ENCODE measurements at places on chromosomes 12 and 14.

GRCh38 chr14:72597252-72598233 lies 296.4 kb downstream of the DPF3 start:
- DNase-seq = no peak

- DNase-seq = no peak
These were observed 39.9 kb upstream of the BMAL2 start for GRCh38 chr12:27292718-27293117.

GRCh38 chr12:92784356-92784755 lies 81.6 kb downstream of the PLEKHG7 start:
- no peak for DNase-seq

DNA sequence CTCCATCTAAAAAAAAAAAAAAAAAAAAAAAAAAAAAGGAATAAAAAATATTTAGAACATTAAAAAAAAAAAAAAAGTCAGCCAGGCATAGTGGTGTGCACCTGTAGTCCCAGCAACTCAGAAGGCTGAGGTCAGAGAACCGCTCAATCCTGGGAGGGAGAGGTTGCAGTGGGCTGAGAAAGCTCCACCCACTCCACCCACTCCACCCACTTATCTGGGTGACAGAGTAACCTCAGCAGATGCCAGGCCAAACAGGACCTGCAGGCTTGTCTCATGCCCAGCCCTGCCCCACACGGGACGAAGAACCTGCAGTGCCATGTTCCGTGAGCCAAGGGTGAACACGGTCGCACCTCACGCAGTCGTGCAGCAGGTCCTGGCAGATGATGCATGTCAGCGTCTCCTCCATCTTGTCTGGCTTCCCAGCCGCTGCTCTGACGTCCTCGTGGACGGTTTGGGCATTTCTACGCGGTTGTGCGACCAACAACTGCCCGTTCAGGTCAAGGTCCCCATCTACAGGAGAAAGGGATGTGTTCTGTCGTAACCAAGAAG lies 28.6 kb downstream of the CHFR start:
- DNase-seq = no peak

DNA sequence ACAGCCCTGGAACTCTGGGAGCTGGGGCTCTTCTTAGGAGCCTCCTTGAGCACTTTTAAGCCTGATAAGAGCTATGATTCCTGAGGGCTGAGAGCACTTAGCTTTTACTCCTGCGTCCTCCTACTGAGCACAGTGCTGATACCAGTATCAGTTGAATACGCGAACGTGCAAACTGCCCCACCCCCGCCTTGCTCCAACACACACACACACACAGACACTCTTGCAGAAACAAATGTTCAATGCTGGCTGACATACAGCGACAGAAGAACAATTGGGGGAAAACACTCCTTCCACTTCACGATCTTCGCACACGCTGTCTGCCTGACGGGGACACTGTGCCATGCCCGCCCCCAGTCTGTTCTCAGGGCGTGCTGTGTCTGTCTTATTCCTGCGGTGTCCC lies 57.2 kb upstream of the DLK1 start:
- DNase-seq = no peak

GRCh38 chr14:32601069-32601468 lies 272.0 kb downstream of the AKAP6 start:
- DNase-seq = no peak

GRCh38 chr12:129629901-129630300 lies 273.9 kb downstream of the TMEM132D start:
- no peak for DNase-seq

DNA sequence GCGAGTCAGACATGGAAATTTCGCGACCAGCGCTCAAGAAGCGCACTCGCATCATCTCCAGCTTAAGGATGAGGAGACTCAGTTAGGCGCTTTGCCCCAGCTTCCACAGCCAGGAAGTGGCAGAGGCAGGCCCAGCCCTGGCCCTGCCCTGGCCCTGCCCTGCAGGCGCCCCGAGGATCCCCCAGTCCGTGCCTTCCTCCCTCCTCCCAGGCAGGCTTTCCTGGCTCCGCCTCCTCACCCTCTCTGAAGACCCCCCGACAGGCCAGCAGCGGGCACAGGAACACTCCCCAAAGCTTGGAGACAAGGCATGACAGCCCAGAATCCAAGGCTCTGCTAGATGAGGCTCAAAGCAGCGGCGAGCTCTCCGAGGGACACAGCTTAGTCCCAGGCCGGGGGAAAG lies 25.1 kb downstream of the UBR7 start:
- DNase-seq = no peak

DNA sequence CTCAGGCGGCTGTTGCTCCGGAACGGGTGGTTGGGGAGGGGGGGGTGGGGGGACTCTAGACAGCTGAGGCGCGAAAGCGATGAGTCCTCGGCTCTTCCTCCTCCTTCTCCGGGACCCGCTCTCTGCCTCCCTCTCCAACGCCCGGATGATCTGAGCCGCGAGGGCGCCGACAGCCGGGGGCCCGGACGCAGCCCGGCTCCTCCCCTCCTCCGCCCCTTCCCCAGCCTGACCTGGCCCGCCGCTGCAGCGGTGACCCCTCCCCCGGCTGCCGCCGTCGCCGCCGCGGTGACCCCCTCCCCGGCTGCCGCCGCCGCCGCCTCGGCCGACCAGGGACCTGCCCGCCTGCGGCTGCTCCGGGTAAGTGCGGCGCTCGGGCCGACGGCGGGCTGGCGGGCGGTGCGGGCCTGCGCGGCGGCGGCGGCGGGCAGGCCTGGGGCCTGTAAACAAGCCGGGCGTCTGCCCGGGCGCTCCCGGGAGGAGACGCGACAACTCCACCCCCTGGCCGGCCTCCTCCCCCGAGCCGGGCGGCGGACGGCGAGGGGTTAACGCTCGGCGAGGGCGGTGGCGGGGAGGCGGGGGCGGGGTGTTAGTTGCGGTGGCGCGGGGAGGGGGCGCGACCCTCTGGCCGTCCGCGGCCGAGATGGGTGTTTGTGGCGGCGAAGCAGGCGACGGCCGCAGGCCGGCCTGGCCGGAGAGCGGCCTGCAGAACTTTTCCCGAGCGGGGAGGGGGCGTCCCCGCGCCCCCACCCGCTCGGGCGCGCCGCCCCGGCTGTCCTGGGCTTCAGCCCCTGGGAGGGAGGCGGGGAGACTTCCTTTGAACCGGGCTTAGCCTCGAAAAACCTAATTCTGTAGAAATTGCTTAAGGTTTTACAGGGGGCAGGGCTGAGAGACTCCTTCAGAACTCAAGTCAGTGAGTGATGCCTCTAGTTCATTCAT lies 568 bp downstream of the PPM1A start:
- DNase-seq = peak; percentile 63

- no peak for DNase-seq
These were observed 50.1 kb upstream of the LIMA1 start for GRCh38 chr12:50333441-50333840.

DNA sequence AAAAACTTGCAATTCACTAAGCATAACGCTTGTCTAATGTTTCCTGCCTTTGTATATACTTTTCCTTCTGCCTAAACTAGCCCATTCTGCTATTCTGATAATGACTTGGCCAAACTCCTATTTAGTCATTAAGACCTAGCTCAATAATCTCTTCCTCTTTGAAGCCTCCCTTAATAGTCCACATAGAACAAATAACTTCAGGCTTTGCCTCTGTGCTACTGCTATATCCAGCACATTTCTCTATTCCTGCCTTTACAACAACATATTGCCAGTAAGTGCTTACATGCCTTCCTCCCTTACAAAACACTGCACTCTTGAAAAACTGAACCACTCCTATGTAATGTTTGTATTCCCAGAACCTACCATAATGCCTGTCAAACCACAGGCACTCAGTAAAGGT lies 13.8 kb downstream of the PRICKLE1 start:
- no peak for DNase-seq

- no peak for DNase-seq
These were observed 16.2 kb downstream of the ABHD4 start for GRCh38 chr14:22614240-22614799.

DNA sequence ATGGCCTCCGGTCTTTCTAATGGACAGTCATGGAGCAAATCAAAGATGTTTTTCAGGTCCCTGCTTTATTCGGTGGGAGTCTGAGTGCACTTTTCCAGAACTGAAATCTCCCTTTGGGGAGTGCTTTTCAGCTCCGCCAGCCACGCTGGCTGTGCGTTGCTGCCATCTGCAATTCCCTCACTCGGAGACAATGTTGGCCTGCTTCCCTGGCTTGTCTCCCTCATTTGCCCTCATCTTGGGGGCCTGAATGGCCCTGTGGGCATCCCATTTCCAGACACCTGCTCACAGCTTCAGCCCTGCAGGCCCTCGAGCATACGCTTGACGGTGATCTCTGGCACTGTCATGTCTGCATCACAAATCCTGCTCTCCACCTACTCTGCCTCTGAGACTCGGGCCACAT lies 103.8 kb downstream of the CCDC92 start:
- DNase-seq = no peak

GRCh38 chr14:47270715-47271114 lies 404.7 kb downstream of the MDGA2 start:
- DNase-seq = no peak

- DNase-seq = no peak
These were observed 304.2 kb downstream of the AKAP6 start for GRCh38 chr14:32633224-32633859.

DNA sequence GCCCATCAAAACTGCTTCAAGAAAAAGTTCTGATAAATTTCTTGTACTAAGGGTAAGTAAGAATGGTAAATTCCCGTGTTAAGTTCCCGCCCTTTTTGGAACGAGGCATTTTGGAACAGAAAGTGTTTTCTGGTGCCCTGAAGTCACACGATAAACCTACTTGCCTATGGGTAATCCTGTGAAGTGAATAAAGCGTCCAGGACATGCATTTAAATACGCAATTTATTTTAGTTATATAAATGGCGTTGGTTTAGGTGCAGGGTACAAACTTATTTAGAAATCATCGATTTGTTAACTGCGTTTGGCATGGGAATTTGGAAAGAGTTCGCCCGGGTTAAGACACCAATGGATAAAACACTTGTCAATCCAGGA lies 715 bp upstream of the RAP1B start:
- DNase-seq = no peak

GRCh38 chr12:46148327-46149078 lies 120.3 kb downstream of the SLC38A1 start:
- DNase-seq = no peak

GRCh38 chr14:52706286-52706685 lies 714 bp upstream of the PSMC6 start:
- peak; percentile 21 for DNase-seq

- no peak for DNase-seq
These were observed 159.3 kb downstream of the PDE3A start for GRCh38 chr12:20527417-20528163.

GRCh38 chr12:17062267-17063036 lies 456.5 kb upstream of the LMO3 start:
- DNase-seq = no peak

DNA sequence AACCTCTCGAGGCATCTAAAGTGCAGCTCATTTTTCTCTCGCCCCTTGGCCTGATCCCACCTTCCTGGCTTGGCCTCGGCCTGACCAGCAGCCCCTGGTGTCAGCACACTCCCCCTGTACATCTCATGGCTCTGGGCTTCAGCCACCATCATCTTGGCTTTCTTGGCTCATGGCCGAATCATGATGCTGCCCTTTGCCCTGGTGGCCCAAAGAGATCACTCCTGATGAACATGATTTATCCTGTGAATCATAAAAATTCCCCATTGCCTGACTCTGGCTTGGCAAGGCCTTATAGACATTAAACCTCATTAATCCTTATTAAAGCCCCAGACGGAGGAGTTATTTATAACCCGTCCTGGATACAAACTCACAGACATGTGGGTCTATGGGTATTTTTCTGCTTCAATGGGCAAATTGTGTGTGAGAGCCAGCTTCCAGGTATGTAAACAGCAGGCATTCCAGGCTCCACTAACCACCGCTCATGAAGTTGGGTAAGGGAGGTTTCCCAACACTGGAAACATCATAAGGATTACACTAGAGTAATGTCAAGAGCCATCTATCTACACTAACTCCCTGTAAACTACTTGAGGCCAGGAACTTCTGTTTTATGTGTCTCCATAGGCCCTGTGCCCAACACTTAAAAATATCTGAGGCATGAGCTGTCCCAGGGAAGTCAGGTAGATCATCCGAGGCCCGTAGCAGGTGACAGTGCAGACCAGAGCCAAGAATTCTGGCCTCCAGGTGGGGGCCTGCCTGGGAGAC lies 171.2 kb downstream of the TTC8 start:
- no peak for DNase-seq

- no peak for DNase-seq
These were observed 329.0 kb downstream of the C12orf75 start for GRCh38 chr12:105659355-105660075.

DNA sequence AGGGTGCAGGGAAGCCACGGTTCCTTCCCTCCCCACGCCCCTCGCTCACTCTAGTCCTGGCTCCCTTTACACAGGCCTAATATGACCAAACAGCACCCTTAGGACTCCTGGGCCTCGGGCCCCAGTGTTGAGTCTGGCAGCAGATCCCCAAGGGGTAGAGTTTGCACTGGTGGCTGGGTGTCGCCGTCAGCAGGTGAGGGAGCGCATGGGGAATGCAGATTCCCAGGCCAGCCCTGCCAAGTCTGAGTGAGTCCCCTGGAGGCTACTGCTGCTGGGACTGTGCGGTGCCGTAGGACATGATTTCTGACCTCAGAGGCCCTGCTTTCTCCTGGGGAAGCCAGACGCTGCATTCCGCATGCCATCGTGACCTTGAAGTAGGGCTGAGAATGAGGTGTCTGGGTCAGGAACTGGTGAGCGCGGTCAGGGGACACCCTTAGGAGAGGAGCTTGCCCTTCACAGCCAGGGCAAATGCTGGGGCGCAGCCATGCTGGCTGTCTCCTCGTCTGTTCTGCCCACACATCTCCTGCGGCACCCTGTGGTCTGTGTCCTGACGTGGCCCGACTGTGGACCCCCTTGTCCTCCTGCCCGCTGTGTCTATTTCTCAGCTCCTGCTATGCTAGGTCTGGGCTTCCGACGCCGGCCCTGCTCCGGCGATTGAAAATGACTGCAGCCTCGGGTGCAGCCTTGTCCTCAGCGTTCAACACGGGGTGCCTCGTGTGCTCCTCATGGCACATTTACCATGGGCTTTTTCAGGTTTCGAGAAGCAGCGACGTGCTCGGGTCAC lies 37.6 kb upstream of the PRMT8 start:
- no peak for DNase-seq

GRCh38 chr12:25852792-25853191 lies 105.7 kb upstream of the RASSF8 start:
- DNase-seq = no peak

- no peak for DNase-seq
These were observed 106.6 kb downstream of the SNAPC1 start for GRCh38 chr14:61868846-61869245.

GRCh38 chr14:92696366-92696765 lies 52.1 kb downstream of the LGMN start:
- DNase-seq = no peak

- DNase-seq = no peak
These were observed 28.3 kb downstream of the VSX2 start for GRCh38 chr14:74267588-74267987.

All from activated T-helper 1 cell treated with anti-CD3 and anti-CD28 coated beads, Interleukin-12 subunit alpha, Interleukin-12 subunit beta, Interleukin-2, Interleukin-4 antibody, amounts not matched to agents 30 ng/mL and 10 ng/mL and 1 ng/mL, durations not matched to agents 14 hours and 24 hours and 36 hours (primary cell).